Femur (tissue), 1 donor: ENCODE measurements at places on chromosomes 2 and 18.

DNA sequence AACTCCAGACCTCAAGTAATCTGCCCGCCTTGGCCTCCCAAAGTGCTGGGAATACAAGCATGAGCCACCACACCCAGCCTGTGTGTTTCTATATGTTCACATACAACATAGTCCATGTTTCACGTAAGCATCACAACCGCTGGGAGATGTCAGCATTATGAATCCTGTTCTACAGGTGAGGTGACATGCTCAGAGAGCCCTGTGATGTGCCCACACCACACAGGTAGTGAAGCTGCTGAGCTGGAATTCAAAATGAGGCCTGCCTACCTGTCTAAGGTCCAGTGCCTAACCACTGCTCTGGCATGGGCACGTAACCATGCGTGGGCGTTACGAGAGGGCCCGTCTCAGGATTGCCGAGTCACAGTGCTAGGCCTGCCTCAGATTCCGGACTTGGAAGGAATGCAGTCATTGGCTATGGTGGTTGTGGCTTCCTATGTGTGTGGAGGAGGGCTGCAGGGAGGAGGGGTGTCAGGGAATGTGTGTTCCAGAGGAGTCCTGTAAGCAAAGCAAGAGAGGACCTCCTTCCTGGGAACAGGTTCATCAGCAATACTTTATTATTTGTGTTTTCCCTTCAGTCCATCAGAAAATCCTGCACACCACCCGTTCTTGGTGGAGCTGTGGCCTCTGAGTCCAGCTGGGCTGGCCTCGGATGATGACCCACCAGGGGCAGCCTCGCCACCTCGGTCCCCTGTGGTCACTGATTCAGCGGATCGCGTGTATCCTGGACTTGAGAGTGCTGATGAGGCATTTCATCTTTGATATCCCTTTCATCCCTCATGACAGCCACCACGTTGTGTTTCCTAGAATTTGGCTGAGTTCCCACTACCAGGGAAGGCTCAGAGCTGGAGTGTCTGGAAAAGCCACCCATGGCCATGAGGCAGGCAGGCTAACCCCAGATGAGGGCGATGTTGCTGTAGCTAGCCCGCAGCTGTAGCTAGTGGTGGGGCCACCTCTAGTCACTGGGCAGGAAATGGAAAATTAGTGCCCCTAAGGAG is 31.1 kb downstream of the HK2 start:
- DNase-seq, result no peak

DNA sequence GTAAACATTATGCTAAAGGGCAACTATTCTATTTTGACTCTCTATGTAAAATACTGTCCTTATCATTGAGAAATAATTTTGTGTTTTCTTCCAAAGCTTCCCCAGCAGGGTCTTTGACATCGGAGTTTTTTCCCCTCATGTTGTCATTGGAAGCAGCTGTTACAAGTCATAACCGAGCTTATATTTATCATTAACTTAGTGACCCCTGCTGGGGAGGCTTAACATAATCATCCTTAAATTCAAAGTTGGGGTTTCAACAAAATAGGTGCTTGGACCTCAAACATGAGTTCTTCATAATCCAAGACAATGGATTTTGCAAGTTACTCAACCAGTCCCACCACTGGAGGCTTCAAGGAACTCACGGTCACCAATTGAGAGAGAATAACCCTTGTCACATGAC is 330.9 kb downstream of the DCC start:
- DNase-seq, result no peak

GRCh38 chr2:100955226-100955625 is 46.9 kb upstream of the RPL31 start:
- DNase-seq, result no peak

GRCh38 chr2:67416136-67416535 is 19.0 kb downstream of the ETAA1 start:
- DNase-seq, result no peak

- DNase-seq, result no peak
These were observed 212.6 kb downstream of the INSIG2 start for GRCh38 chr2:118300832-118301231.

GRCh38 chr18:21444465-21445212 is 155.9 kb downstream of the ESCO1 start:
- DNase-seq, result peak; percentile 18

GRCh38 chr2:137837830-137838229 is 126.4 kb upstream of the HNMT start:
- no peak for DNase-seq

GRCh38 chr2:167504061-167504460 is 615.8 kb downstream of the XIRP2 start:
- no peak for DNase-seq
